ENCODE measurements at places on chromosomes 5 and 9.
A peak's percentile ranks its signal among the peaks of the same experiment; 100 is the strongest.

- DNase-seq = no peak
Measured at GRCh38 chr5:179309751-179310320, 35.4 kb downstream of the ADAMTS2 start.

DNA sequence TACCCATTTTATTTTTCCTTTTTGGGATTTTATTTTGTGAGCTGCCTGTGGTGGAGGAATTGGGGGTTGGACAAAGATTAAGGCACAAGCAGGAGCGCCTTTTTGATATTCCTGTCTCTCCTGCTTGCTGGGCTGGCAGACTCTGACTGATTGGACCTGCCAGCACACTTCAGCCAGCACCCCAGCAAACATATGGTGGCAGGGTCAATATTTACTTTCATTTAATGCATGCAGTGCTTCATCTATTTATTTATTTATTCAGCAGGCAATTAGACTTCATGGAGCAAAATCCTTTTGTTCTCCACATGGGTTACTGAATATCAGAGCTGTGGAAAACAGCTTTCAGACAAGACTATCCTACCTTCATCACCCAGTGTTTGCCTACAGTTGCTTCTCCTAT, 48.4 kb upstream of the EPB41L4A start:
- no peak for DNase-seq

DNA sequence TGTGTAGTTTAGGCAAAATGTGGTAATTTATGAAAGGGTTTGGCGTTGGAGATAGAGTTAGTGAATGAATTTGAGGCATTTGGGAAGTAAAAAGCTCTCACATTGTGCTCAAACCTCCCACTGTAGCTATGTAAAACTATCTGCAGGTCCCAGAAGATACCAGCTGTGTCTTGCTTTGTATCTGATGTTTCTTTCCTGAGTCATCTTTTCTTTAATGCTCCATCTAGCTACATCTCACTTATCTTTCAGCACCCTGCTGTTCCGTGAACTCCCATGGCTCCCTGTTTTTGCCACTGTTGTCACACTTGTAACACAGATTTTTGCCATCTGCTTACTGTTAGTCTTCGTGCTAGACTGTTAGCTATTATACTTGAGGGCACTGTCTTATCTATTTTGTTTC, 253.1 kb downstream of the NPR3 start:
- DNase-seq = no peak

GRCh38 chr5:44312374-44312773, 76.8 kb downstream of the FGF10 start:
- DNase-seq = no peak

GRCh38 chr9:97794666-97795065, 58.4 kb upstream of the FOXE1 start:
- DNase-seq = no peak

- no peak for DNase-seq
Measured at GRCh38 chr5:79423296-79423695, 90.6 kb downstream of the HOMER1 start.

GRCh38 chr9:23571414-23572104, 254.5 kb downstream of the ELAVL2 start:
- DNase-seq = no peak

GRCh38 chr9:87530716-87531115, 33.0 kb downstream of the DAPK1 start:
- no peak for DNase-seq

- DNase-seq = no peak
Measured at GRCh38 chr5:13910637-13911288, 33.7 kb downstream of the DNAH5 start.

GRCh38 chr5:161301586-161301985, 244.9 kb downstream of the GABRB2 start:
- DNase-seq = no peak

GRCh38 chr5:124922255-124922975, 176.0 kb upstream of the ZNF608 start:
- DNase-seq = no peak

GRCh38 chr9:74543145-74543544, 46.0 kb downstream of the RORB start:
- no peak for DNase-seq

- DNase-seq = no peak
Measured at GRCh38 chr5:126647071-126647470, 46.3 kb downstream of the PHAX start.

- no peak for DNase-seq
Measured at GRCh38 chr9:99485459-99485858, 263.4 kb downstream of the SEC61B start.

- DNase-seq = no peak
Measured at GRCh38 chr9:129178568-129179382, 714 bp upstream of the IER5L start.

GRCh38 chr5:139755892-139756671, 39.5 kb upstream of the PSD2 start:
- no peak for DNase-seq

DNA sequence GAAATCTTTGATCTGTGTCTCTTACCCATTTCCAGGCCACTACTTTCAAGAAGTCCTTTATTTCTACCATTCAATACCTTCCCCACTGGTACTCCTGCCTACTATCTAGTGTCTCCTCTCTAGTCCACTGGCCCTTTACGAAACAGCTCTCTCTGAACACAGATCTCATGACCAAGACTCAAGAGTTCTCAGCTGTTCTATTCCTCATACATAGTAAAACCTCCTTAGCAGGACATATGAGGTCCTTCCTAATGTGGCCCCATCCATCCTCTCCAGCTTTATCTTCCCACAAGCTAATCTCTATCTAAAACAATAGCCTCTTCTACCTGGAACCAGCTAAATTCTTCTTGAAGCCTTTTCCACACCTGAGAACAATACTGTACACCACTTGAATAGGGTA, 2.6 kb downstream of the TEX10 start:
- no peak for DNase-seq

GRCh38 chr5:143222287-143223231, 180.9 kb downstream of the NR3C1 start:
- DNase-seq = peak; percentile 52

DNA sequence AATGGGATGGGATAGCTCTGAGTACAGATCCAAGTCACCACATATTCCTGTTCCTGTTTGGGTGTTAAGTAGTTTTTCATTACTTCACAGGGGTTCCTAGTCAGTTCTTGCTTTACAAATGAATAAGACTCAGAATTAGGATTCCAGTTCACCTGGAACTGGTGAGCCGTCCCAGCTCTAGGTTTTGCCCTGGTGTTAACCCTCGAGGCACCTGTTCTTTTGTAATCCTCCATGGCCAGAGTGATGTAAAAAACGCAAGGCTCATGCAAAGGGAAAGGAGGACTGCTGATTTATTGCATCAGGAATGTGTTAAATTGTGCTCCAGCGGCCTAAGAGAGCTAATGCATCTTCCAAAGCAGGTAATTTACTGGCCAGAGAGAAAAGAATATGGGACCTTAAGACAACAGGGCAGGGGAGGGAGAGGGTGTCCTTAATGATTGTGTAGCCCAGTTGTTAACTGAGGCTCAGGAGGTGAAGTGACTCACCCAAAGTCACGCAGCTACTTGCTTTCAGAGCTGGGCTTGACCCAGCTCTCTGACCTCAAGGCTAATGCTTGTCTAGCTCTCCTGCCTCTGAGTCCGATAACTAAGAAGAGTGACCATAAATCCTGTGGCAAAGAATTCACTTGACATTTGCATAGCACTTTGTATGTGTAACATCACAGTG, 70.5 kb downstream of the DMRT2 start:
- no peak for DNase-seq

DNA sequence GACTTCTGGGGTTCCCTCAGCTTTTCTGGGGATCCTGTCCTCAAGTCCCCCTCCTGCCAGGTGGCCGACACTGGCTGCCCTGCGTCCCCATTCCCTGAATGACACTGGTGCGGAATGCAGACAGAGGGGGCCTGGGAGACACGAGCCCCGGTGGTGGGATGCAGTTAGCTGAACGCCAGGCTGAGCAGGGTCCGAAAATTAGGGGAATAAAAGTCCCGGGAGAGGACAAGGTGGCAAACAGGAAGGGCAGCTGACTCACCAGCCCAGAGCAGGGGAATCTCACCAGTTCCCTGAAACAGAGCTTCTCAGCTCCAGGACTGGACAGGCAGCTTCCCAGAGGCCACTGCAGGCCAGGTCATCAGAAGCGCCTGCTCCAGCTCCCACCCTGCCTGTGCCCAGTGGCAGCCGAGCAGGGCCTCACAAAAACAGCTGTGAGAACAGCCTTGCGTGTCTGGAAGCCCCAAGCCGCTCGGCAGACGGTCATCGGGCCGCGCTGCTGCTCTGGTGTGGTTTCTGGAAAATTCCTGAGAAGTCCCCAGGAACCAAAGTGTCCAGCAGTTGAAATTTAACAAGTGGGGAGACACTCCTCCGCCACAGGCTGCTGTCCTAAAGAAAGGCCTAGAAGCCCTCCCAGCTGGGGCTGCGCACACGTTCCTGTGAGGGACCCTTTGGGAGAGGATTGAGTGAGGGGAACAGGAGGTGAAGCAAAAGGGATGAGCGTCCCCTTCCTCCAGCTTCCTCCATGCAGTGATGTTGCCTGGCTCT, 47.6 kb upstream of the EXOC3 start:
- peak; percentile 8 for DNase-seq

DNA sequence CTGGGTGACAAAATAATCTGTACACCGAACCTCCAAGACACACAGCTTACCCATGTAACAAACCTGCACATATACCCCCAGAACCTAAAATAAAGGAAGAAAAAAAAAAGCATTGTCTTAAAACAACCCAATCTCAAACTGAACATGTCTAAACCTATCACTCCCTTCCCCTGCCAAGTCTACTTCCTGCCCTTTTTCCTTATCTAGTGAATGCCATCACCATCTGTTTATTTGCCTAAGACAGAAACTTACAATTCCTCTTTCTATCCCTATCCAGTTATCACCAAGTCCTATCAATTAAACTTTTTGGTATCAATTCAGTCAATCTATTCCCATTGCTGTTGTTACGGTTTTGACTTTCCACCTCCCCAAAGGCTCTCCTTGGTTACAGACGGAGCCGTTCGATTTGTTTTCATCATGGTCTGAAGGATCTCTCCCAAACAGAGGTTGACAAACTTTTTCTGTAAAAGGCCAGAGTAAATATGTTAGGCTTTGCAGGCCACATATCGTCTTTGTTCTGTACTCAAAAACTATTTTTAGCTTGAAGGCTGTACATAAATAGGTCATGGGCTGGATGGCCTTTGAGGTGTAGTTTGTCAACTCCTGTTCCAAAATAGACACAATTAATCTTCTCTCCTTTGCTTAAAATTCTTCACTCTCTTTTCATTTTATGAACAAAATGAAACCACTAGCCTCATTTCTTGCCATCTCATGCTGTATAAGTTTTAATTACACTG, 12.1 kb downstream of the NOL8 start:
- DNase-seq = no peak
